ENCODE measurements at places on chromosomes 13 and 19.
A peak's percentile ranks its signal among the peaks of the same experiment; 100 is the strongest.

DNA sequence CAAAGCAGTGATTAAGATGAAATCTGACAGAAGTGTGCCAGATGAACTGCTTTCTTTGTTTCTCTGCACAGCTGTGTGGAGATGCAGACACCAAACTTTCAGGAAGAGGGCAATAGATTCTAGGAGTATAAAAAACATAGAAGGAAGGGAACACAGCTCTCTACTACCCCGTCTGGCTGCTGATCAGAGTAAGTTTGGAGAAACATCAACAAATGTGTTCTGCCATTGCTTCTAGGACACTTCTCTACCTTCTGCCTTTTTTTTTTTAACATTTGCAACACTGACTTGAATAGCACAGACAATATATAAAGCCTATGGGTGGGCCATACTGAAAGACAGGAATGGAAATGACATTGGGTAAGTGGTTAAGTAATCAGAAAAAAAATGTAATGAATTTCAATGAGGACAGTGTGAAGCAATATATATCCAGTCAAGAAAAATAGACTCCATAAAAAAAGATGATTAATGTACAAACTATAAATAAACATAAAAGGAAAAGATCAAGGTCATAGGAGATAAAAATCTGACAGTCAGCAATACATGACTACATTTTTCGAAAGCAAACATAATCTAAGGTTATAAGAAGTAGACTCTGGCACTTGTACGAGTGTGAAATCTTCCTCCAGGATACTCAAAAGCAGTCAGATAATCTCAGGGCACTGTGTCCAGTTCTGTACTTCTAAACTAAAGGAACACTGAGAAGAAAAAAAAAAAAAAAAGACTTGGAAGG lies 21.4 kb downstream of the NUFIP1 start:
- no peak for DNase-seq

- DNase-seq = peak; percentile 19
Observed at GRCh38 chr19:15107061-15108010, at the start of gene SYDE1. Gene SYDE1 (plus strand): TSS chr19:15107401. CDS start chr19:15107434, 33 bp downstream.

- DNase-seq = no peak
Observed at GRCh38 chr19:38699647-38700349, 44.5 kb downstream of the CAPN12 start.

DNA sequence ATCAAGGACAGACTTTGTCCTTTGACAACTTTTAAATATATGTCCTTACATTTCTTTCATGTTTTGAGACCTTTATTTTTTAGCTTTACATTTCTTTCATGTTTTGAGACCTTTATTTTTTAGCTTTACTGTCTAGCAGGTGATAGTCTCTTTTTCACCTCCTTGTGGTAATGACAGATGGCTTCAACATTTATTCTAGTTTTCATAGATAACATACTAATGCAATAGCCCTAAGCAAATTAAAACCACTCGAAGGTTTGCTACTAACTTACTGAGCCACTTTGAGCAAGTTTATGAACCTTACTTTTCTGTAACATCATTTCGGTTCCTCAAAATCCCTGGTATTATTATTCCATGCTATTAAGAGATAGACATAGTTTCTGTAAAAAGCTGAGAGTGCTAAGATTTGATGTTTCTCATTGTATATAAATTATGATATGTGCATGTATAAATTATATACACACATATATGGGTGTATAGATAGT lies 4.5 kb downstream of the DACH1 start:
- no peak for DNase-seq

DNA sequence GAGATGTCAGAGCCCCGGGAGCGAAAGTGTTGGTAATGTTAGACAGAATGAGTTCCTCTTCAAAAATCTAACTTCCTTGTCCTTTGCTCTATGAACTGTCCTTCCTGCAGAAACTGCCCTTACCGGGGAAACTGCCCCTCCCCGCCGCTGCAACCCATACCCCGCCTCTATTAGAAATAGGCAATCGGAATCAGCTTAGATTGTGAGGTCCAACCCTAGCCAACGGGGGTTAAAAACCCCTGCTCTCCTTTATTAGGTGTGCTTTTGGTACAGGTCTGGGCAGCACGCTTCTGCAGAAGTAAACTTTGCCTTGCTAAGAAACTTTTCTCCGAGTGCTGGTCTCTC lies 11.5 kb upstream of the CAPNS1 start:
- no peak for DNase-seq

DNA sequence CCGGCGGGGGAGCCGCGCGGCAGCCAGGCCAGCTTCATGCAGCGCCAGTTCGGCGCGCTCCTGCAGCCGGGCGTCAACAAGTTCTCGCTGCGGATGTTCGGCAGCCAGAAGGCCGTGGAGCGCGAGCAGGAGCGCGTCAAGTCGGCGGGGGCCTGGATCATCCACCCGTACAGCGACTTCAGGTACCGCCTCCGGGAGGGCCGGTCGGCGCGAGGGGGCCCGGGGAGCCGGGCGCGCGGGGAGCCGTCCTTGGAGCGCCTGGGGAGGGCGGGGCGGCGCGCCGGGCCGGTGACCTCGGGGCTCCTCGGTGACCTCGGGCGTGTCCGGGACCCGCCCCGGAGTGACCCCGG lies 690 bp downstream of the HCN2 start:
- no peak for DNase-seq

DNA sequence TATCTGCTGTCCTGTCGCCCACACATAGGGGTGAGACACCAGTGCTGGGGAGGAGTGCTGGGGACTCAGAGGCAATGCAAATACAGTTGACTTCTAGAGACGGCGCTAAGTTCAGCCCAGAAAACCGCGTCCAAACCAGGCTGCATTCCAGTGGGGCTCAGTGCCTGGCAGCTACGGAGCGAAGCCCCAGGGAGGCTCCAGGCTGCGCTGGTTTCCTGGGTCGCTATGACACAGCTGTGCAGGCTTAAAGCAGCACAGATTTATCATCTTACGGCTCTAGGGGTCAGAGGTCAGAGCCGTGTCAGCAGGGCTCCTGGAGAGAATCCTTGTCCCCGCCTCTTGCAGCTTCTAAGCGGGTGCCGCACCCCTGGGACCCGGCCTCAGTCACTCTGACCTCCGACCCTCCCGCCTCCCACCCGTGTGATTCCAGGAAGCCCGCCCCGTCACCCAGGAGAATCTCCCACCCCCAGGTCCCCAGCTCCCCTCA lies 61.6 kb downstream of the ANKRD10 start:
- DNase-seq = no peak

DNA sequence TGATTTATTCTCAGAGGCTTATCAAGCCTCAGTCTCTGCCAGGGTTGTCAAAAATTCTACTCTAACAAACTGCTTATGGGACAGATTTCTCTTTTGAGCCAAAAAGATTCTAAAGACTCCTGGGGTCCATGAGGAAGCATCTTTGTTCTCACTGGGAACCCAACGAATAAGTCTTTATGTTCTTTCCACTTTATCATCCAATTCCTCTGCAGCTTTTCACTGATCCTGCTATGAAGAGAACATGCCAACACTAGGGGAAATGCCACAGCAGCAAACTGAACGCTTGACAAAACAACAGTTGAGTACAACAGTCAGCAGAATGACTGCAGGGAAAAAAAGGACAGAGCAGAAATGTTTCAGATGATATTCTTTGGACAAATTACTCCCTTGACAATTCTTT lies 22.2 kb downstream of the DCLK1 start:
- no peak for DNase-seq

GRCh38 chr13:40152922-40153321 lies 497.5 kb downstream of the COG6 start:
- no peak for DNase-seq

DNA sequence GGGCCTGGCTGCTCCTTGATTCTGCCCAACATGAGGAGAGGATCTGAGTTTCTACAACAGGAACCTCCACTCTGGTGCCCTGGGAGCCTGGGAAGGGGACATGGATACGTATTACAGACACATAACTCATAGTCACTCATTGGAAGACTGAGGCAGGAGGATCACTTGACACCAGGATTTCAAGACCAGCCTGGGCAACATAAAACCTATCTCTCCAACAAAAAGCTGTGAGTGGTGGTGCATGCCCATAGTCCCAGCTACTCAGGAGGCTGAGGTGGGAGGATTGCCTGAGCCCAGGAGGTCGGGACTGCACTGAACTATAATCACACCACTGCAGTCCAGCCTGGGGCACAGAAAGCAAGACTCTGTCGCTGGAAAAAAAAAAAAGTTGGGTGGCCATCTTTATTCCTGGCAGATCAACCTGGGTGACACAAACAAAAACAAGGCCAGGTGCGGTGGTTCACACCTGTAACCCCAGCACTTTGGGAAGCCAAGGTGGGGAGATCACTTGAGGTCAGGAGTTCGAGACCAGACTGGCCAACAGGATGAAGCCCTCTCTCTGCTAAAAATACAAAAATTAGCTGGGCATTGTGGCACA lies 1.1 kb upstream of the KLF1 start:
- no peak for DNase-seq

GRCh38 chr13:37001921-37002250 lies 1.3 kb downstream of the EXOSC8 start:
- no peak for DNase-seq

All from activated T-cell treated with anti-CD3 and anti-CD28 coated beads for 24 hours (primary cell).